ENCODE measurements at places on chromosomes 11 and 22. TPM values are rescaled to one million over a fixed set of nuclear protein-coding genes. Genes with fewer than 3 reads are reported as not detected.

Gene CFAP68
- total RNA-seq: 25.7 TPM

GRCh38 chr11:65261591-65262380 is at the start of gene POLA2:
TSS of gene POLA2 (plus strand) at chr11:65261962. CDS start at chr11:65262293, 331 bp downstream.
- peak; percentile 97 for DNase-seq

Gene GRIK4
- total RNA-seq: 0.52 TPM

DNA sequence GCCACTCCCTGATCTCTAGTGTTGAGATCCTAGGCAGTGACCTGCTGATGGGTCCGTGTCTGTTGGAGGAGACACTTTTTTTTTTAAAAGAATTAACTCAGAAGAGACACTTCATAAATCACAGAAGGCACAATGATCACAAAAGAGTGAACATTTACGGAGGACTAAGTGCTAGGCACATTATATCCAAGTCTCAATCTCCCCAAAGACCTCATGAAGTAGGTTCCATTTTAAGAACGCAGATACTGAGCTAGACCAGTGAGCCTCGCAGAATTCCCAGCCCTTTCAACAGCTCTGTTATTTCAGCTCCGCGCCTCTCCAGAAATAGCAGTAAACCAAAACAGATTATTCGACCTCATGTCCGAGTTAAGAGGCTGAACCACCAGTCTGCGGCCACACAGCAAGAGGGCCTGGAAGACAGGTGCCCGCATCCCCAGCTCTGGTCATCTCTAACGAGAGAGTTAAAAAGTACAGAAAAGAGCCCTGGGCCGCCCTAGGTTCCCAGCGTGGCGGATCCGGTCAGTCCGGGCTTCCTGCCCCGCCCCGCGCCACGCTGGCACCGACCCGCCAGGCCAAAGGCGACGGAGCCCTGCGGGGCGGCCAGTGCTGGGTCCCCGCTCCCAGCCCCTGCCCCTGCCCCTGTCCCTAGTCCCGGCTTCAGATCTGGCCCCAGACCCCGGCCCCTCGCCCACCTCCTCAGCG is 612 bp downstream of the XBP1 start:
- DNase-seq: peak; percentile 84

- no peak for DNase-seq
Measured at GRCh38 chr11:113937918-113938317, 33.3 kb downstream of the HTR3B start.

DNA sequence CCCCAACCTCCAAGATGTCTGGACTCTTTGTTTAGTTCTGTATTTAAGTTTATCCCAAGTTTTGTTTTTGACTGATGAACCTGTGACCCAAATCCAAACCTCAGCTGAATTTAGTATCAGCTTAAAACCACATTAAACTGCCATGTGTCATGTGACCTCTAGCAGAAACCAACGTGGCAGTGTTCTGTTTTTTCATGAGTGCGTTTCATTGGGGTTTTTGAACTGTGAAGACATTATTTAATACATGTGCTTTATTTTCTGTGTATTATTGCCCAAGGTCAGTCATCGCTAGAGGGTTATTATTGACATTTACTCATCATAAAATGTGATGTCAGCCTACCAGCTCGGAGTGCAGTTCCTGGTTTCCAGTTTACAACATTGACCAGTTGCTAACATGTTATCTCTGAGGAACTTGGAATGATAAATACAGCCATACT is 1.8 kb downstream of the TLCD5 start:
- DNase-seq: peak; percentile 69

- no peak for DNase-seq
Measured at GRCh38 chr11:69915151-69915500, 95.9 kb upstream of the FGF3 start.

Measured in myocyte (in vitro differentiated cells).